ENCODE measurements at places on chromosomes 1 and 21.

- no peak for DNase-seq
These were observed 13.2 kb downstream of the SYT2 start for GRCh38 chr1:202697038-202697437.

DNA sequence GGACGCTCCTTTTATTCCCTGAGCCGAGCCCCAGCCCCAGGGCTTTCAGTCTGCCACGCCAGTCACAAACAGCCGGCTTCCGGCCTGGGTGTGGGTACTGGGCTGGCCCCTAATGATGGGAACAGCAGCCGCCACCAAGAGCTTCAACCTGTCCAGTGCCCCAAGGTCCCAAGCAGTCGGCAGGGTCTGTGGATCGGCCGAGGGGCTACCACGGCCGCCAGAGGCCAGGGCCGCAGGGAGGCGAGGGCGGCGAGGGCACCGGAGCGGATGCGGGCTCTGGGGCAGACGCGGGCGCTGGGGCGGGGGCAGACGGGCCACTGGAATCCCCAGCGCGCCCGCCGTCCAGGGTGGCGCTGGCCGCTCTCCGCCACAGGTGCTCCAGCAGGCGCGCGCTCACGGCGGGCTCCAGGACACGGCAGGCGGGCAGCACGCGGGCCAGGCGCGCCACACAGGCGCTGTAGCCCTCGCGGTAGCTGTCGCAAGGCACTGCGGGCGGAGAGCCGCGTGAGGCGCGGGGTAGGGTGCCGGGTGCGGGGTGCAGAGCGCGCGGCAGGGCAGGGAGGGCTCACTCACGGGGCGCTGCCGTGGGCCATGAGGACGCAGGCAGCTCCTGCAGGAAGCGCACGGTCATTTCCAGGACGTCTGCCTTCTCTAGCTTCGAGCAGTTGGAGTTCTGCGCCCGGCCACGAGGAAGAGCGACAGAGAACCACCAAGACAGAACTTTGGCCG, 887 bp downstream of the HES2 start:
- no peak for DNase-seq

DNA sequence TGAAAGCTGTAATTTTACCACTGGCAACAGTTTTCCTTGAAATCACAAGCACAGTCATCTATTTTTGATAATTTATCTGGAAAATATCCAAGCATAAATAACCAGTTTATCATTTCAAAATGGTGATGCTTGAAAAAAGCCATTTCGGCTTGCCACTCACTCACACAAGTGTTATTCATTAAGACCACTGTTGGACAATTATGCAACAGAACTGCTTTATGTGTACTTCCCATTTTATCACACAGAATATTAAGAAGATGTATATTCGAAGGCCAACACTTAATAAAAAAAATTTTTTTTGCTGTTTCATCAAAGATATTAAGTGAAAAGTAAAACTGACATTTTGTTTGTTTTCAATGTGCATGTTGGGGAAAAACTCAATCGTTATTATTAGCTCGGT, 62.3 kb downstream of the EIF4G3 start:
- DNase-seq: no peak

DNA sequence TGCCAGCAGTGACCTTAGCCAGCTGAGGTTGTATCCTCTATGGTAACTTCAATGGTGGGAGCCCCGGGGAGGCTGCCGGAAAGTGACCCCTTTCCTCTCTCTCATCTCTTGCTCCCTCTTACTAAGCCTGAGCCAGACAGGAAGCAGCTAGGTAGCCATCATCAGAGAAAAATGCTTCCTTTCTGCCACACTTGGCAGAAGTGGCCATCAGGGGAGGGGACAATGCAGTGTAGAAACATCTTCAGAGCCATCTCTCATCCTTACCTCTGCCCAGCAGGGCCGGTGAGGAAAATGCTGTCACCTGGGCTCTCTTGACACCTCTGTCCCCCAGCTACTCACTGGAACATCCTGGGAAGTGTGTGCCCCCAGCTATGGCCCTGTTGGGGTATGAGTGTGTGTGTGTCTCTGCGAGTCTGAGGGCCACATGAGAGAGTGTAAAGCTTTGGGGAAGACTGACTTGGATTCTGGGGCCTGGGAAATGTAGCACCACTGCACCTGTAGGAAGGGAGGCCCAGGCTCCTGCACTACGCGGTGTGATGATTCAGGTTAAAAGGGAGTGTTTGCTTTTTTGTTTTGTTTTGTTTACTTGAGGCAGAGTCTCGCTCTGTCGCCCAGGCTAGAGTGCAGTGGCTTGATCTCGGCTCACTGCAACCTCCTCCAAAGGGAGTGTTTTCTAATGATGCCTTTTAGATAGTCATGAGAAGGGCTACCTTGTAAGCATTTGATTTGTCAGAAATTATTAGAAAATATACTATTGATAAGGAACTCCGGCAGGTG, 48.7 kb upstream of the CNTN2 start:
- no peak for DNase-seq

GRCh38 chr1:112718691-112719418, 3.7 kb upstream of the PPM1J start:
- DNase-seq: peak; percentile 89

DNA sequence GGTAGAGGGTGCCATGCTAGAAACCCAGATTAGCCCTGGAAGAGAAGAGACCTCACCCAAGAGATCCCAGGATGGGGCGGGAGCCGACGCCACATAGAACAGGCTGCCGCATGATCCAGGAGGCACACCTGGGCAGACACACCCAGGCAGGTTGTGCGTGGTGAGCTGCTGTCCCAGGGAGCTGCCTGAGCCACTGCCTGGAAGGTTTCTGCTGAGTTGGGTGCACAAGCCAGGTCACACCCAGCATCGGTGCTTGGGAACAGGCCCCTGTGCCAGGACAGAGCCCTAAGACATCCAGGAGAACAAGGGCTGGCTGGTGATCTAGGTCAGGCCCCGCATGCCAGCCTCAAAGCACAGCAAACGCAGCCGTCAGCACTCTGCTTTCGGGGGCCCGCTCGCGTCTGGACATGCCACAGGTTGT, 40.2 kb downstream of the CTNNBIP1 start:
- DNase-seq: no peak

DNA sequence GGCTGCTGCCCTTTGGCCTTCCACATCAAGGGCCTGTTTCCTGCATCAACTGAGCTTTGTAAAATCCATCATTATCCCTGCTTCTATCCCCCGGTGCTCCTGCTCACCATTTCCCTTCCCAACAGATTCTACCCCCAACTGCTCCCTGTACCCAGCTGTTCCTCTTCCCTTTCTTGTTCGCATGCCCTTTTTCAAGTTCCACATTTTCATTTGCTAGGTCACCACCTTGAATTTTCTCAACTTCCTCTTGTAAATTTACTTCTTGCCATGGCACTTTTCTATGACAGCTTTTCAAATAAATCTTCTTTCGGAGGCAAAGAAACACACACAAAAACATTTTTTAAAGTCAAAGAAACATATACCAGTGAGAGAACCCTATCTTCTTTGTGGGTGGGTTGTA, 330.5 kb upstream of the ADGRL2 start:
- DNase-seq: no peak

- DNase-seq: no peak
These were observed 55.5 kb downstream of the SLC66A1 start for GRCh38 chr1:19367584-19368041.

DNA sequence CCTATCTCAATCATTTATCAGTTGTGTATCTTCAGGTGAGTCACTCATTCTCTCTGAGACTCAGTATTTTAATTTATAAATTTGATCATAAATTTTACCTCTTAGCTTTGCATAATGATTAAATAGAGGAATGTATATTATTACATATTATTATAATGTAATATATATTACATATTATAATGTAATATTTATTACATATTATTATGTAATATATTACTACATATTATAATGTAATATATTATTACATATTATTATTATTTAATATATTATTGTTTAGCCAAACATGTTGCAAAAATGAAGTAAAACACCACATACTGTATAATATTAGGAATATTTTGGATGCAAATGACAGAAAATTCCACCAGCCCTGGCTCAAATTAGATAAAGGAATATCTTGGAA, 104.7 kb upstream of the NFIA start:
- no peak for DNase-seq

DNA sequence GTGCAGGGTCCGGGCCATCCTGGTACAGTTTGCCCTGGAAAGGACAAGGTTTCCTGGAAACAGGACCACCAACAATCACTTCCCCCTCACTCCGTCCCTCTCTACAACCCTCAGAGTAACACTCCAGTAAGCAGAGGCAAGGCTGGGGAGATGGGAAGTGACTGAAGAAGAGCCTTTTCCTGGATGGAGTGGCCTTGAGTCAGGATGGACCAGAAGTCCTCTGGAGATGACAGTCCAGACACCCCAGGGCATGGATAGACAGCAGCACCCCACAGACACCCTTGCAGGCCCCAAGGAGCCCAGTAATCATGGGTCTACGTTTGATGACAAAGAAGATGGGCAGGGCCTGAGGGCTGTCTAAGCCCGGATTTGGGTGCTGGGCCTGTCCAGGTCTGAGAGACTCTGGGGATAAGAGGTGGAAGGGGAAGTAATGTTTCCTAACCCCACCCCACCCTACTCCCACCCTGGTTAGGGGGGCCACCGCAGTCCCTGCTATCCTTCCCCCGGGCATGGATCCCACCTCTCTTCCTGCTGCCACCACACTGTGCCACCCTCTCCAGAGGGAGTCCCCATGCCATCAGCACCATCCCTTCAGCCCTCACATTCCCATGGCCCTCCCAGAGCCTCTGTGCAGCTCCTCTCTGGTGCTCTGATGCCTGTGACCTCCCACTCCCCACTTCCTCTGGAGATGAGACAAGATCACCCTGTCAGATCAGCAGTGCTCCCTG, 7.2 kb upstream of the S100A8 start:
- DNase-seq: no peak

DNA sequence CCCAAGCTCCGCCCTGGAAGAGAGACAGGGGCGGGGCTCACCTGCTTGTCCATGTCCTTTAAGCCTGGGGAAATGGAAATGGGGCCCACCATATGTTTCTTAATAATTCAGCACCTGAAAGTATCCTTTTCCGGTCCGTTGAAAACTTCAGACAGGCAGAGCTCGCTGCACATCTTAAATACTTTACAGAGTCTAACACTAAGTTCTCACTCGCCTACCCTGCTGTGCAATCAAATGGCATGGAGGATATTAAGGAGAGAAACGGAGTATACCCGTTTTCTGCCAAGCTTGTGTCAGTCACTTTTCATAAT, 467 bp upstream of the CC2D1B start:
- no peak for DNase-seq

DNA sequence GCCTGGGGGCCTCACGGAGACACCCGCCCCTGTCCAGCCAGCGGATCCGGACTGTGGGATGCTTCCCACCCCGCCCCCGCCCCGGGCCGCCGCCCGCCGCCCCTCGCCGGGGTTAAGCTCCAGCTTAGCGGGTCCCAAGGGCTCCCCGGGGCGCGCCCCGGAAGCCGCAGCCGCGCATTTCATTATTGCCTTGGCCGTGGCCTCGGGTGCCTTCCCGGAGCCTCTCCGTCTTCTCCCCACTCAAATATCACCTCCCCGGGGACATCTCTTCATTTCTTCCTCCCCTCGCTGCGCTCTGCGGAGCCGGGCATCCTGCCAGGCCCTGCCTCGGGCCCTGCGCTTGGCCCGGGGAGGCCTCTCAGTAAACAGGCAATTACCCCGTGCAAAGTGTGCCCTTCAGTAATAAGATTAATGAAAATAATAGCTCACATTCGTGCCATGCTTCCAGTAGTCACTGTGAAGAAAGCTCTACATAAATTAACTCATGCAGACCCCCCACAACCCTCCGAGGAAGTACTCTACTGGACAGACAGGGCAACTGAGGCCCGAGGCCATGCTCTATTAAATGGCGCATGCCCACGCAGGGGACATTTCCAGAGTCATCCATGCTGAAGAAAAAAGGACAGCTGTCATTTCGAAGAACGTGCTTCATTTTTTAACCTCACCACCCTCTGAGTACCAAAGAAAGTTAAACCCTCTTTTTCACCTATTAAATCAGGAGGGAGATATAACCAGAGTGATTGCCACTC, 49.9 kb upstream of the LAPTM5 start:
- no peak for DNase-seq

DNA sequence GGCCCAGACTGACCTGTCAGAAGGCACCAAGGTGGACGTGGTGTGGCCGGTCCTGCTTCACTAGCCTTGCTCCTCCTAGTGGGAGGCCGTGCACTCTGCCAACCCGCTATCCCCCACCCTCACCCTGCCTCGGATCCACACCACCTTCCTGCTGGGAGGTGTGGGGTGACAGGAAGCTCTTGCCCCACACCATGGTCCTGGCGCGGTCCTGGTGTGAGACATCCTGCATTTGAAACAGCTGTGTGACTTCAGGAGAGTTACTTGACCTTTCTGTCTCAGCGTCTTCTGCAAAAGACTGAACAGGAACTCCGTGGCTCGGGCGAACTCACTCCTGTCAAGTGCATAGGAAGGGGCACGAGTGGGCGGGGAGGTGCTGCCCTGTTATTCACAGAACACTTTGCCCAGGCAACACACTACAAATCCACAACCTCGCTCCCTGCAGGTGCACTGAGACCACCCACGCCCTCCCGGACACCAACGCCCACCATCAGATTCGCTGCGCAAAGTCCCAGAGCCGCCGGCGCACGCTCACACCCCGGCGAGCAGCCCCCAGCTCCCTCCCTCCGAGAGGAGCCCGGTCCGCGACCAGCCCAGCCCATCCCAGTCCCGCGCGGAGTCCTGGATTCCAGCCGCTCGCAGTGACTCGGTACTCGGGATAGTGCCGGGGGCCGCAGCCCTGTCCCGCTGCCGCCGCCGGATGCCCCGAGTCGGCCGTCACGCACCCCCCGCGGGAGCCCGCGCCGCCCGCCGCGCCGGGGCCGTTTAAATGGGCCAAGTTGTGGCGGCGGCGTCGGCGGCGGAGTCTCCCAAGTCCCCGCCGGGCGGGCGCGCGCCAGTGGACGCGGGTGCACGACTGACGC, at the start of gene SAMD11:
TSS of gene SAMD11 (plus strand) at position 793 of the 860 bp plus-strand sequence. CDS start 509 bp downstream, outside the sequence.
- peak; percentile 70 for DNase-seq

- DNase-seq: no peak
These were observed 137.6 kb upstream of the RUNX3 start for GRCh38 chr1:25067518-25068251.

DNA sequence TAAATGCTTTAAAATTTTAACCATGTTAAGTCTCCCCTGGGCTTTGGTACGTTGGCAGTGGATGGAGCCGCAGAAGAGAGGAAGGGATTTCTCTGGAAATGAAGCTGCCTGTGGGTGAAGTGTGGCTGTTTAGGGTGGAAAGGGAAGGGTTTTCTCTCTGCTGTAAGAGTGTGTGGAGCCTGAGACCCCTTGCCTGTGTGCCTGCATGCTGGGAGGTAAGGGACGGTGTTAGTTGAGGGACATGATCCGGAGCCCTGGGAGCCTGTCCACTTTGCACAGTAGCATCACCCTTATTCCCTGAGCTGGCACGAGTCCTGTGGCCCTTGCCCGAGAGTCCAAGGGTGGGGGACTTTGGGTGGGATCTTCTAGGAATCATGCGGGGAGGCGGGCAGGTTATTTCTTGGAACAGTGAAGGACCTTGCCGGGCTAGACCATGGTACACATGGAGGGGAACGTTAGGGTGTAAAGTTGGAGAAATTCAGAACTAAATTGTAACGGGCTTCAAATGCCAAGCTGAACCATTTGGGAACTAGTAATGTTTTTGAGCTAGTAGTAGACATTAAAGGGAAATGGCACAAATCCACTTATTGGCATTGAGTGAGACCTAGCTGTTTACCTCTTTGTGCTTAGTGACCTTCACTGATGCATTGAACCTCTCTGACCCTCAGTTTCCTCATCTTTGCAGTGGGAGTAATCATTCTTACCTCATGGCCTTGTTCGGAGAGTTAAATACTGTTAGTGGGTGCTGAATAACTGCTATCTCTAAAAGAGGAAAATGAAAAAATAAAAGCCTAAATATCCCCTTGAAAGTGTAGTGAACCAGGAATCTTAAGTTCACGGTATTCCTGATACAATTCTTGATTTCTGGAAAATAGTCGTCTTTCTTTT, 3.5 kb downstream of the GALNT2 start:
- DNase-seq: no peak

Data from stimulated activated CD4-positive, alpha-beta T cell treated with anti-CD3 and anti-CD28 coated beads, Interleukin-15, amount 100 ng/mL, for 24 hours (primary cell).